ENCODE measurements at places on chromosomes 2 and 18.

DNA sequence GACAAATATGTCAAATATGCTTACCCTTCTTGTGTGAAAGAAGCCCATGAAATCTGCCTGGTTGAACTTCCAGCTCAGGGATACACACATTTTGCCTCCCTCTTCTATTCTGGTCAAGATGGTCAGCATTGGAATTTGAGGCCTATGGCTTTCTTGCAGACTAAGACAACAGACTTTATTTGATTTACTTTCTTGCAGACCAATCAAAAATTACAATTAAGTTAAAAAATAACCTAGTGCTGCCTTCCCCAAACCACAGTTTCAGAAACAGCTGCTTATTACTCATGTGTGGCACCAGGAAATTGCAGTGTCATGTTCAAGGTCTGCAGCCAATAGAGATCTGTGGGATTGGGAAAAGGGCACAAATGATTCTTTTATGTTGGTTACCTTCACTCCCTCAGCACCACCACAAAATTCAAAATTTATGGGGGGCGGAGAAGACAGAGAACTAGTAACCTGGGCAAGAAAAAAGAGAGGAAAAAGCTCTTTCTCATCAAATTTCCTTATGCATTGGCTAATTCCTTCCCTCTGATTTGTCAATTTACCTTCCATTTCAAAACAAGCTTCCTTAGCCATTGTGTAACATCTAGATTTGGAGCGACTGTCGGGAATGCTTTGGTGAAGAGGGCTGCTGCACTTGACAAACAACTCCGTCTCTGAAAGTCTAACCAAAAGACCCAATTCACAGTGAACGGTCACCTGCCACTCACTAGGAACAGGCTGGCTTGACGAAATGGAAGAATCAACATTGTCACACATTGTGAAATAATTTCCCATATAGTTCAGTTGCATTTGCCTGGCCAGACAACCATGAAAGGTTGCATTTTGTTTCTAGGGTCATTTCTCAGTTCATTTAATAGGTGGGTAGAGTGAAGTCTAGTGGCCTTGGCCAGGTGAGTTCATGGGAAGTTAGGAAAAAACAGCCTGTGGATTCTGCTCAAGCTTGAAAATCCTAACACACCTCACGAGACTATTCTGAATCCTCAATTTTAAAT is 100.4 kb upstream of the FZD5 start:
- DNase-seq, result peak; percentile 84

- no peak for DNase-seq
Observed at GRCh38 chr2:201633661-201634249, 9.5 kb downstream of the TMEM237 start.

DNA sequence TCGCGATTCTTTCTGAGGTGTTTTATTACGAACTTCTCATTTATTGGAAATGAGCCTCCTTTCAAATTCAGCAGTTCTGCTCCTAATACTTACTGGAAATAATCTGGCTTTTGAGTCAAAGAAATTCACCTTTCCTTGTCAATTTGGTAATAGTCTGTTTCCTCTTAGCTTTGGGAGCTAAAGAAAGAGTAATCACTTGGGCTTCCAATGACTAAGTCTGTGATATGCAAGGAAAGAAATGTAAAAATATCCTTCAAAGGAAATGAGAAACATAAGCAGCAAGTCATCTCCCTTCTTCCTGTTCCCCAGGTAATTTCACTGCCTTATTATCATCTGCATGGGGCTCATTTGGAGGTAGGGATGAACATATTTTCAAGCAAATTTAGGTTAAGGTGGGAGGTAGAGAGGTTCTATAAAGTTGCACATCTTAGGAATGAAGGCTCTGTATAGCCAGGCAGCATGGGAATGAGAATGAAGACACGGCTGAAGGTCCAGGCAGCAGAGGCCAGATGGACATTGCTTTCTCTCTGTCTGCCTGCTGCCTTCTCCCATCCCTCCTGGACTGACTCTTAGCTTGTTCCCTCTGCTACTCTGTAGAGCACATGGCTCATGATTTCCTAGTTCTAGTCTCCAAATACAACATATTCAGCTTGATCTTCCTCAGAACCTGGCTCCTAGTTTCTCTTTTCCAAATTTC is 1.0 kb downstream of the SPP2 start:
- peak; percentile 63 for DNase-seq

DNA sequence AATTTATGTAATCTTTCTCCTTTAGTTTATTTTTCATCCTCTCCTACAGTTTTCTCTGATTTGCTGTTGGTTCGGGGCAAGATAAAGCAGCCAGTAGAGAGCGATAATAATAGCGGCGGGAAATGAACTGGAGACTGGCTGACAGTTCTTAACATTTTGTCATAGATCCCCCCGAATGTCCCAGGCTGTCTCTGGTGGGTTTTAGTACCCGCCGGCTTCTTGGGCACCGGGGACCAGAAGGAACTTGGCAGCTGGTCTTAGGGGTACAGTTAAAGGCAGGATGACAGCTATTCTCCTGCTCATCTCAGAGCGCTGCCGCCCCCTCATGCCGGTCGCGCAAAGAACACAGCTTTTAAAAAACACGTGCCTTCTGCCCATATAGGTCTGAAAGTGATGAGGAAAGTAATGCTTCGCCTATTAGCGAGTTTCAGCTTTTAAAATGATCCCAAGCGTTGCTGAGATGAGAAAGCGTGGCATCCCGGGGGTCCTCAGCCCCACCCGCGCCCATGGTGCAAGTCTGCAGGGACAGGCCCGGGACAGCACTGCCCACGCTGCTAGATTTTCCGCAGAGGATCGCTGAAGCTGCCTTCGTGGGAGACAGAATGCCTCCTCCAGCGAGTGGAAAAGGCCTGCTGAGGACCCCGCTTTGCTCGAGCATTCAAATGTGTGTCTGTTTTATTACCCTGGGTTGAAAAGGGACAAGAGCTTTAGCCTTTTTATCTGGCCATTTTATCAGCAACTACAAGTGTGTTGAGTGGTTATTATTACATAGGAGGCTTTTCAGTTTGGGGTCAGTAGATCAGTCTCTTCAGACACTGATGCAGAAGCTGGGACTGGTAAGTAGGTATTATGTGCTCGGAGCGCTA is 3.8 kb downstream of the ONECUT2 start:
- no peak for DNase-seq

DNA sequence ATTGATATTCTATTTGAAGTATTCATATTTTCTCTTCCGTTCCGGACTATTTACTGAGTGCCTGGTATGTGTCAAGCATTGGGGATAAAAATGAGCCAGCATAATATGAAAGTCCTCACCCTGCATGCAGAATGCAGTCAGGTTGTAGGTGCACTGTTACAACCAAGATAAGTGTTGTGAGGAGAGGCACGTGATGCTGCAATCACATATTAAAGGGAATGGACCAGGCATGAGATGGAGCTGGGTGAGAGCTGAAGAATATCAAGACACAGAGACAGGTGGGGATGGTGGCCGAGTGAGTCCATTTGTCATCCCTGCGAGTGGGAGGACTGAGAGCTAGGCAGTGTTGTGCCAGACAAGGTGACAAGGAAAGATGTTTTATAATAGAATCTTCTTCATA is 52.3 kb downstream of the MFSD6 start:
- DNase-seq, result no peak

GRCh38 chr2:235170016-235170415 is 218.2 kb downstream of the SH3BP4 start:
- peak; percentile 77 for DNase-seq

DNA sequence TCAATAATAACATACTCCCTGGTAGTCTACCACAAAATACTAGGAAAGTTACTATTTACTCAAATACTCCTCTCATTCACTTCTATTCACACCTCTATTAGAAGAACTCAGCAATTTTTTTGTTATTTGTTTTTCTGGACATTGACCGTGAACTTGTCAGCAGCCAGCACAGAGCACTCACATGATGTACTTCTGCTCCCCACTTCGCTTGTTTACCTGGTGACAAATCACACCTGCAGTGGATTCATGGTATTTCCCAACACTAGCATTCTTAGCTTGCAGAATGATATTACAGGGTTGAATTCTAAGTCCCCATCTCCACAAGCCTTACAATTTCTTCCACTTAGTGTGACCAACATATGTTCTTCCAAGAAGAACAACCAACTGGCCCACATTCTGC is 238.2 kb downstream of the SATB2 start:
- no peak for DNase-seq

DNA sequence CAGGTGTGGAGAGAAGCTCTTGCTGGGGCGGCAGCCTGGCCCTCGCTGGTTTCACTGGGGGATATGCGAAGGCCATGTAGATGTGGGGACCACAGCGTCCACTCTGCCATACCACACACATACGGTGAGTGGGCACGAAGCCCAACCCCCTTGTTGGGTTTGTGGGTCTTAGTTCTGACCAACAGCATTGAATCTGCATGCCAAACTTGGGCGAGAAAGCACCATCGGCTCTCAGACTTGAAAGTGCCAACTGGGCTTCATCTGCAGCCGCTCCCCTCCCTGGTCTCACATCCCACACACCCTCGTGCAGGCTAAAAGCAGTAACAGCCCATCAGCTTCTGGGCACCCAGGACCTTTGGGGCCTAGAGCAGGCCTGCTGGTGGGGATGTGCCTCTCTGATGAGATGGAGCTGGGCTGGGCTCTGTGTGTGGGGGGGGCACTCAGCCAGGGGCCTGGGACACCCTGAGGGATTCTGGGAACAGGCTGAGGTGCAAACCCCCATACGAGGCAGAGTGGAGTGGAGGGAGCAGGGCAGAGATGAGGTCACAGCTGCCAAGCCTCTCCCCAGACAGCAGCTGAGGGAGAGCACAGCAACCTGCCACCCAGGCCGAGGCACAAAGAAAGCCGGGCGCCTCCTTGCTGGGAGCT is 264.4 kb downstream of the TWIST2 start:
- DNase-seq, result no peak

DNA sequence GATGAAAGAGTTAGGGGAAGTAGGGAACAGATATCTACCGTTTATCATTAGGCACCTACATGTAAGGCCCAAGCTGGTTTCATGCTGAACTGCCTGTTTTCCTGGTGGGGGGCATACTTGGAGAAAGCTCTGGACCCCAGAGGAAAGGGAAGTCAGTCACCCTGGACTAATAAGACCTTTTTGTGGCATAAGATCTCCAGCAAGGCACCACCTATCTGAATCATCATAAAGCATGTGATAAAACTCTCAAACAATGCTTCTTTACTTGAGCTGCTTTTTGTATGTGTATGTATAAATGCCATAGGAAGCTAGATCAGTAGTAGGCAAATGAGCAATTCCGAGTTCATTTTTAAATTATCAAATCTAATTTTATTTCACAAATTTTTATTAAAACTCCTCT is 104.8 kb downstream of the TANC1 start:
- peak; percentile 81 for DNase-seq

DNA sequence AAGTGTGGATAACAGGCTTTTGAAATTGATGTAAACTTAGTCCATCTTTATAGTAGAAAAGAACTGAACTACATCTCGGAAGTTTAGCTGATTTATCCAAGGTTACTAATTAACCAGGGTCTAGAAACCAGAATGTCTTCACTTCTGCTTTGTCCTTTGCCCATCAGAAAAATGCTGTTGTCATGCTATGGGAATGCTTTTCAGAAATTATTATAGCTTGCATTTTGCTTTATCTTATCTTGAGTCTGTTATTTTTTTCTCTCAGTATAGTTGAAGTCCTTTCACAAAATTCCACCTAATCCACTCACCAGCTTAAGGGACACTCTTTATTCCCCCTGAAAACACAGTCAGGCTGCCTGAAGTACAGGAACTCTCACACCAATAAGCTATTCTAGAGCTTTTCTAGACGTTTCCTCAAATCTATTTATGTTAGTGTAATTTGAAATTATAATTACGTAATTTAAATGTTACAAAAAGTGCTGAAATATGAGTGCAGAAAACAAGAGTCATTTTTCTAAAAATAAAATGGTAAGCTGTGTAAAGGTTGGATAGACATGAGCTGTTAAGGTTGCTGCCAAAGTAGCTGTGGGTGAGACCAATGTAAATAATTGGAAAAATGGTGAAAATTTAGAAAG is 456.3 kb downstream of the TGIF1 start:
- DNase-seq, result no peak

- DNase-seq, result no peak
Observed at GRCh38 chr2:176039375-176039774, 37.3 kb upstream of the LNPK start.

DNA sequence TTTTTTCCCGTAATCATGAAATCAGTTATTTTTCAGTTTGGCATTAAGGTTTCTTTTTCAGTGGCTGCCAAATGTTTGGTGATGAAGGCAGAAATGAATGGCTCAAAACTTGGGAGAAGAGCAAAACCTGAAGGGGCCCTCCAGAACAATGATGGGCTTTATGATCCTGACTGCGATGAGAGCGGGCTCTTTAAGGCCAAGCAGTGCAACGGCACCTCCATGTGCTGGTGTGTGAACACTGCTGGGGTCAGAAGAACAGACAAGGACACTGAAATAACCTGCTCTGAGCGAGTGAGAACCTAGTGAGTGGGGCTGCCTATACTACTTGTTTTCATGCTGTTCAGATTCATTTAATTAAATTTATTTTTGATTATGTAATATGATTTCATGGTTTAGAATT is 29.2 kb upstream of the MSH2 start:
- DNase-seq, result no peak

- no peak for DNase-seq
Observed at GRCh38 chr2:202378001-202378400, 1.9 kb downstream of the BMPR2 start.

DNA sequence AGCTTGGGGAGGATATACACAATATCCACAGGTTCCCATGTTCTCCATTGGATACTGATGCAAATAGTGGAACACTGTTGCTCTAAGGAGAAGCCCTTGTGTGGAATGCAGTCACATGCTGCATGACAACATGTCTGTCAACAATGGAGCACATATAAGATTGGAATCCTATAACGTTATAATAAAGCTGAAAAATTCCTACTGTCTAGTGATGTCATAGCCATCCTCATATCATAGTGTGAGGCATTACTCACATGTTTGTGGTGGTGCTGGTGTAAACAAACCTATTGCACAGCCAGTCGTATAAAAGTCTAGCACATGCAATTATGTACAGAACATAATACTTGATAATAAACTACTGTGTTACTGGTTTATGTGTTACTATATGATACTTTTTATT is 394.7 kb downstream of the FBXO15 start:
- no peak for DNase-seq

GRCh38 chr18:79221136-79221535 is 151.9 kb downstream of the ATP9B start:
- DNase-seq, result no peak

DNA sequence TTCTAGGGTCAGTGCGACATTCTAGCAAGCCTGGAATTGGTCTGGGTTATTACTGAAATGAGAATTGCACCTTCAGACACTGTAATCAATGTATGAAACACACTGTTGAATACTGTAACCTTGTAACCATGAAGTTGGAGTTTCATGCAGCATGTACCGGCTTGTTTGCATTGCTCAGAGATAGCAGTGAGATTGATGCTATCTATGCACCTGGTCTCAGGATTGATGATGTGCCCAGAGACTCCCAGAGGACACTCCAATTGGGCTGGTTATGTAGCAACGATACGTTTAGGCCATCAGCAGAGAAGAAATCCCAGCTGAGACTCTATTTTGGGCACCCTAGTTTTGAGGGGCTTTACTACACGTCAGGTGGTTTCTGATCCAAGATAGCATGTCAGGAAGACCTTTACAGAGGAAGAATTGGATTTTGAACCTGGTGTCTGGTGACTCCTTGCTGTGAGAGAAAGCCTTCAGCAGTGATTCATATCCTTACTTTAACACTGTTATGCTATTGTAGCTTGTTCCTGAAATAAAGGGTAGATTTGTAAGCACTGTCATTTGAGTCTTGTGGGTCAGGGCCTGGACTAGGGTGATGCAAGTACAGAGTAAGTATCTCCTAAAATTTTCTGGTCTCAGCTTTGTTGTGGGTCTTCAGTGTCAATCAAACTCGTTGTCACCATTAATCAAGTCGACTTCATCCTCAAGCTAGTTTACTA is 305.1 kb upstream of the GULP1 start:
- peak; percentile 71 for DNase-seq

All from HT1080 (cell line).